ENCODE measurements at places on chromosomes 13 and 19.

DNA sequence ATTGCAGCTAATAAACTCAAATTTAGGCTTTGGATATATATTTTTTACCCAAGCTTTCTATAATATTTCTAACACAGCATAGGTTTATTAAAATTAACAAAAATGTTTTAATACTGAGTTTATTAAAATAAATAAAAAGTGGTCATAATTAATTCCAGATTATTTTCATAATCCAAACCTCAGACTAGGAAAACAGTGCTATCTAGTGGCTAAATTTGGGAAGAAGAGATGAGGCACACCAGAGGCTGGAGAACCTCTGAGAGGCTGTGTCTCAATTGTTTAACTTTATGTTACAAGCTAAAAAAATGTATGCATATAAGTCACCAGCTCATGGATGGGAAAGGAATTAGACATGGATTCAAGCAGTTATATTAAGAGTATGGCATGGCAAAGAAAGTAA lies 392.5 kb downstream of the DIAPH3 start:
- DNase-seq, result no peak

DNA sequence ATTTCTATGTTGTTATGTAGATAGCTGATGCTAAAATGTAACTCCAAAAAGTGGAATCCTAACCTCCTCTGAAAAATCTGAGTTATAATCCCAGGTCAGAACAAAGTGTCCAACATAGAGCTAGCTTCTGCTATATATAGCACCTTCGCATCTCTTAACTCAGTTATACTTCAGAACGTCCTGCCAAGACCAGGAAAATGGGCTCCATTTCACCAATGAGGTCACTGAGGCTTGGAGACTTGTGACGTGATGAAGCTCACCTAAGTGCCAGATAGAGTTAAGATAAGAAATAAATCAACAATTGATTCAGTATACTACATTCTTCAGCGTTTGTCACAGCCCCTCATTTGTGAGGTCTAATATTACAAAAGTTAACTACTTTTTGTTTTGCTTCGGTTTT lies 88.8 kb downstream of the KCTD12 start:
- DNase-seq, result no peak

GRCh38 chr19:3785938-3786824 lies at the start of gene MATK:
Gene MATK, minus strand, starts transcription at chr19:3786381. Its CDS starts 1,246 bp downstream, at chr19:3785135.
- DNase-seq, result peak; percentile 26

DNA sequence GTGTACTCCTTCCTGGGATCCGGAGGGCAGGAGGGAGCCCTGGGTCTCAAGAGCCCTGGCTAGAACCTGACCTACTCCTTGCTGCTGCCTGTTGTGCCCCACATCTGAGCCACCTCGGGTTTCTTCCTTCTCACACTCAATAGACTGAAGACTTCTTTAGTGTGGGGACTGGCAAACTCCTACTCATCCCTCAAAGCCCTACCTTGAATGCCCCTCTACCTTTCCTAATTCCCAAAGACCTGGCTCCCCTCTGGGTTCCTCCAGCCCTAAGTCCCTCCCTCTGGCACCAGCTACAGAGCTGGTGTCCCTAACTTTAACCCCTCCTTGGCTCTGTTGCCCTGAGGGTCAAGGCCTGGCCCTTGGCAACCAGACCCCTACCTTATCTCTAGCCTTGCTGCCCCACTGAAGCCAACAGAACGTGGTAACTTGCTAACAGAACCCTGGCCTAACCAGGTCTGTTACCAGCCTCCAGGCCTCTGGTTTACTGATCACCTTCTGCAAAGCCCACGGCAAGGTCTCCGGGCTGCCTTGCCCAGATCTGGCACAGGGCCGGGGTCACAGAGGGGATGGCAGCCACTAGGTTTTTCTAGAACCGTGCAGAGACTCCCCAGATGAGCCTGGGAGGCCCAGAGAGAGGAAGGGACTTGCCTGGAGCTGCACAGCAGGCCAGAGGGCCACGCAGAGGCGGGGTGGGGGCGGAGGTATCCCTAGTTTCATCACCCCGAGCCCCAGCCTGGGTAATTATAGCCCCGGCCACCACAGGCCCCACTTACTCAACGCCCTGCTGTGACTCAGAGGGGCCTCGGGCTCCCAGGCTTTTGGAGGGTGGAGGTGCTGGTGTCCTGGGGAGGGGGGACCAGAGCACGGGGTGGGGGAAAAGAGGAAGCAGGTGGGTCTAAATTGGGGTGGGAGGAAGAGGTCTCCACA lies 15.3 kb downstream of the ZBTB7A start:
- peak; percentile 54 for DNase-seq

- no peak for DNase-seq
Observed at GRCh38 chr13:92135509-92135908, 737.1 kb downstream of the GPC5 start.

DNA sequence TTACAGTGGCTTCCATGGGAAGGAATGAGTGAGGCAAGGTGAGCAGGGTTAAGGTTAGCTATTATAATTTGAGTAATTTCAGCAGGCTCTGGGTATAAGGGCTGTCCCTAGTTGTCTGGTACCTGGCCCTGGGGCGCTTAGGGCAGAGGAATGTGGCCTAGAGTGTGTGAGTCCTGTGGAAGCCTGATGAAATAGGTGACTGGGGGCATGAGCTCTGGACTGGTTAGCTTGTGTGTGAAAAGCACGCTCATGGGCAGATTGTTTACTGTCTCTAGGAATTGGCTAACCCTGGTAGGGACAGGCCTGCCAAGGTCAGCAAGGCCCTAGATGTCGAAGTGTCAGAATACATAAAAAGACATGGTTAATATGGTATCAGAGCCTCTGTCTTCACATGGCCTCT lies 42.5 kb downstream of the SPRYD7 start:
- DNase-seq, result no peak

GRCh38 chr13:77510156-77510555 lies 25.4 kb upstream of the SCEL start:
- DNase-seq, result no peak

DNA sequence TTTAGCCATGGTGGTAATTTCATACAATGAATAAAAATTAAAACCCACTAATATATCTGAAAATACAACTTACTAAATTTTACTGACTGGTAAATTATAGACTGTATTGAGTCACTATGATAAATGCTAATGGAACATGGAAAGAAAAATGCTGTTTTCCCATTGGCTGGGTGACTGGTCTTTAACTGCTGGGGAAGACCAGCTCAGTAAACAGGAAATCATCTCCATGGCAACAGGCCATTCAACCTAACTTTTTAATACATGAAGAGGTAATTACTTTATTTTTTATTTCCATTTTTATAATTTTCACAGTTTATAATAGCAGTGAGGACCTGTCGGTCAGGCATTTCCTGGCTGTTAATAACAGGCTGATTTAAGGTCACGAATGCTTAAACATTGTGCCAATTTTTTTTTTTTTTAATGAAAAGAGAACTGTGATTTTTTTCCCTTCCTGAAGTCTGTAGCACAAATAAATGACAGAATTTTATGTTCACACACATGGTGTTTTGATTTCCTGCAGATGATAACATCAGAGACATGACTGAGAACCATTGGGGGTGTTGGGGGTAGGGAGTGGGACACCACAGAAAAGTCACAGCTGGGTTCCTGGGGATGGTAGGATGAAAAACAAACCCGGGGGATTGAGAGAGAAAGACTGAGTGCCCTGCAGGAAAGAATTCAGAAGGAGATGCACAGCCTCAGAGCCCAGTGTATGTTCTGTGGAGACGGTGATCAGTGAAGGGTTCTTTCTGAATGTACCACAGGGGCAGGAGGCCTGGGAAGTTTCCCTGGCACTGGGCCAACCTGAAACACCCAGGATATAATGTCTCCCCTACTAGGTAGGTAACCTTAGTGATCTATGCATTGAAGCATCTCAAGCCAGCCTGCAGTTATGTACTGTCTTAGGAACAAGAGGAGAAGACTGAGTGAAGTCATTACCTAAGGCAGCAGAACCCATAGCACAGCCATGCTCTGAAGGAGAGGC lies 297.1 kb downstream of the COG6 start:
- DNase-seq, result no peak

Measured in activated CD4-positive, alpha-beta memory T cell treated with anti-CD3 and anti-CD28 coated beads for 36 hours (primary cell).